ENCODE measurements at places on chromosomes 4 and X.

- DNase-seq = no peak
These were observed 19.9 kb downstream of the FLNA start for GRCh38 chrX:154354516-154354915.

- no peak for DNase-seq
These were observed 689 bp downstream of the NR0B1 start for GRCh38 chrX:30308263-30309138.

DNA sequence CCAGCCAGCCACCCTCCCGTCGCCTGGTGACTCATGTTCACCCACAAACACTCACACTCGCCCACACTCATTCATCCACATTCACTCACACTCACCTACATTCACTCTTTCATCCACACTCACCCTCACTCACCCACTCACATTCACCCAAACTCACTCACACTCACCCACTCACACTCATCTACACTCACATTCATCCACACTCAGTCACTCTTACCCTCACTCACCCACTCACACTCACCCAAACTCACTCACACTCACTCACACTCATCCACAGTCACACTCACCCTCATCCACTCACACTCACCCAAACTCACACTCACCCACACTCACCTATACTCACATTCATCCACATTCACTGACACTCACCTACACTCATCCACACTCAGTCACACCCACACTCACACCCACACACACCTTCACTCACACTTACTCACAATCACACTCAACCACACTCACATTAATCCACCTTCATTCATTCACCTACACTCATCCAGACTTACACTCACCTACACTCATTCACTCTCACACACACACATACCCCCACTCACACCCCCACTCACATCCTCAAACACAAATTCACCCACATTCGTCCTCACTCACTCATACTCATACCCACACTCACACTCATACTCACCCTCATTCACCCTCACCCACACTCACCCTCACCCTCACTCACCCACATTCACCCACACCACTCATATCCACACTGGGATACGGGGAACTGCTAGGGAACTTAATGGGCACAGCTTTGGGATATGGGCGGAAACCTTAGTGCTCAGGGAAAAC, 2221.6 kb upstream of the AGA start:
- no peak for DNase-seq

- DNase-seq = no peak
These were observed 131.1 kb upstream of the RASGEF1B start for GRCh38 chr4:81602854-81603253.
